ENCODE measurements at places on chromosomes 3 and 15.

GRCh38 chr3:14201940-14202684, 23.5 kb downstream of the LSM3 start:
- no peak for DNase-seq

DNA sequence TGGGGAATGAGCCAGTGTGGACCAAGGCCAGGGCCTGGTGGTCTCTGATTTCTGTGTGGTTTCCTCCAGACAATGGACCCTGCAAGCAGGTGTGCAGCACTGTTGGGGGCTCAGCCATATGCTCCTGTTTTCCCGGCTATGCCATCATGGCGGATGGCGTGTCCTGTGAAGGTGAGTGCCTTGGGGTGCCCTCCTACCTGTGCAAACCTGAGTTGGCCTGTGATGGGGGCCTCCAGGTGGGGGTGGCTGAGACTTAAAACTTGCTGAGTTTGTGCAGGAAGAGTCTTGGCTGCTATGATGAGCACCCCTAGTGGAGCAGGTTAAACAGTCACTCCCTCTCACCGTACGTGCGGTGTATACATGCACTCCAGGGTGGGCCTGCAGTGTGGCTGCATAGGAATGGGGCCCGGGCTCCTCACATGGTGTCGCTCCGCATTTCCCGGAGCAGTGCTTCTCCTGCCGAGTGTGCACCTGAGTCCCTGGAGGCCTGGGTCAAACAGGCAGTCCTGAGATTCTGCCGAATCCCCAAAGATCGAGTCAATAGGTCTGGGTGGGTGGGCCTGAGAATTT, 70.8 kb downstream of the FBLN2 start:
- DNase-seq = no peak

GRCh38 chr3:43774799-43775198, 84.1 kb downstream of the ABHD5 start:
- no peak for DNase-seq

- no peak for DNase-seq
Observed at GRCh38 chr15:58521293-58521991, 89.7 kb downstream of the LIPC start.

DNA sequence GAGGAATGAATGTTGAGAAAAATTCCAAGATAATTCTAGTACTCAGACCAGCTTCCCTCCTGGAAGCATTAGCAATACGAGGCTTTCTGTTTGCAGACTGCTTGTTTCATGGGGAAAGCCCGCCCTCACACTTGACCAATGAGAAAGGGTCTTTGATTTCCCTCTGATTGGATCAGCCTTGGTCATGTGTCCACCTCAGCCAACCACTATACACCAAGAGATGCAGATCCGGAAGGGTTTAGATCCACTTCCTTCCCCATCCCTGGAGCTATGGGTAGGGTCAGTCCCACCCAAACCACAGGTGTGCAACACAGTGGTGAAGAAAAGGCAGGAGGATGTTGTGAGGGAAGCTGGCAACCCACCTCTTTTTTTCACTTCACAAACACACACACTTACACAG, 154.7 kb downstream of the SV2B start:
- no peak for DNase-seq

DNA sequence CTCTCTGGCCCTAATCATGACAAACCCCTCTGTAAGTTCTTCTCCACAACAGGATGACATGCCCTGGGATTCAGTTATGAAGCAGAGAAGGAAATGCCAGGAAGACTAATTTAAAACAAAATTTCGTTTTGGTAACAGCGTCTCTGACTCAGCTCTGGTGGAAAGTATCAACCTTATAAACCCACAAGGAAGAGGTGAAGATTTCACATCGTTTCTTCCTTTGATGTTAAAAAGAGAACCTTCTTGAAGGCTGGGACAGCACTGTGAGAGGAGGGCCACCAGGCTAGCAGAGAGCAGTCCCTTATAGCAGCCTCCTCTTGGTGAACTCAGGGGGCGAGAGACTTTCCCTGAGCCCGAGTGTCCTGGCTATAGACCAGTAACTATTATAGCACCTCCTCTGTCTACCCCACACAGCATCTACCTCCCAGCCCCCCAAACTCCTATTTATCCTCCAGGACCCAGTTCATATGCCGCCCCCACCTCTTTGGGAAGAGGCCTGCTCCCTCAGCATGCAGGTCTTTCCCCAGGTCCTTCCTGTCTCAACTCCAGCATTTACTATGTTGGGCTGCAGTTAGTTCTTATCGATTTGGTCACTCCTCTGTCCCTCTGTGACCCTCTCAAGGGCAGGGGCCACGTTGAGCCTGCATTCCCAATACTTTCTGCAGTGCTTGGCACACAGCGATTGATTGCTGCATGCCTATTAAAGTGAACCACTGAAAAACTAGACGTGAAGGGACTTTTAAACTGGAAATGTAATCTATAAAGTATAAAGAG, 321.5 kb upstream of the ICE2 start:
- DNase-seq = no peak

GRCh38 chr3:73098873-73099272, 37.4 kb downstream of the EBLN2 start:
- DNase-seq = no peak

DNA sequence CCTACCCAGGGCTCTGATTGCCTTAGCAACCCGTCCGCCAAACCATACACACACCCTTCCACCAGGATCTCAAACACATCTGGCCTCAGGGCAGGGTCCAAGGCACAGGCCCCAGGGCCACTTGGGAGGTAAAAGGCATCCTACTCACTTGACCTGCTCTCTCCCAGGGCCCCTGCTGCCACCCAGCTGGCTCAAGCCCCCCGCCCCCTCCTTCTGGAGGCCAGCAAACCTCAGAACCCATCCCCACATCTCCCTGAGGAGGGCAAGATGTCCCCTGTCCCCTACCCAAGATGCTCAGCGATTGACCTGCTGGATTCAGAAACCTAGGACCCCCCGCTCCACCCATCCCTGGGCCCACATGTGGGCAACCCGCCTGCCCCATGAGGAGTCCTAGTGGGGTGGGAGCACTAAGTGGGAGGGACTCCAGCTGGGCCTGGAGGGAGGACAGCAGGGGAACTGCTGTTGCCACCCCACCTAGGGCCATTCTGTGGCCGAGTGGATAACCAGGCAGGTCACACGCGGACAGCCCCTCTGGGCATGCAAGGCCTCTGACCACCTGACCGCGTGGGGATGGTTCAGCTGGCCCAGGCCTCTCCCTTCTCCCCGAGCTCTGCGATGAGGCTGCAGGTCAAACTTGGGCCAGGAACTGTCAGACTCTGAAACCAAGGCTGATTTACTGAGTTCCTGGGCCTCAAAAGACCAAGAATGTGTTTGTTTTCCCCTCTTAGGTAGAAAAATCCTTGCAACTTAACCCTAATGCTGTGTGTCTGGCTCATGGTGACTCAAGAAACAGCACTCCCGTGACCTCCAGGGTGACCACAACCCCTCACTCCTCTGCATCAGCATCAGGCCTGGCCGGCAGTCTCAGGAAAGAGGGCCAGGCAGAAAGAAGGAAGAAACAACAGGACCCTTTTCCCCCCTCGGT, 4.2 kb downstream of the MFGE8 start:
- DNase-seq = no peak

DNA sequence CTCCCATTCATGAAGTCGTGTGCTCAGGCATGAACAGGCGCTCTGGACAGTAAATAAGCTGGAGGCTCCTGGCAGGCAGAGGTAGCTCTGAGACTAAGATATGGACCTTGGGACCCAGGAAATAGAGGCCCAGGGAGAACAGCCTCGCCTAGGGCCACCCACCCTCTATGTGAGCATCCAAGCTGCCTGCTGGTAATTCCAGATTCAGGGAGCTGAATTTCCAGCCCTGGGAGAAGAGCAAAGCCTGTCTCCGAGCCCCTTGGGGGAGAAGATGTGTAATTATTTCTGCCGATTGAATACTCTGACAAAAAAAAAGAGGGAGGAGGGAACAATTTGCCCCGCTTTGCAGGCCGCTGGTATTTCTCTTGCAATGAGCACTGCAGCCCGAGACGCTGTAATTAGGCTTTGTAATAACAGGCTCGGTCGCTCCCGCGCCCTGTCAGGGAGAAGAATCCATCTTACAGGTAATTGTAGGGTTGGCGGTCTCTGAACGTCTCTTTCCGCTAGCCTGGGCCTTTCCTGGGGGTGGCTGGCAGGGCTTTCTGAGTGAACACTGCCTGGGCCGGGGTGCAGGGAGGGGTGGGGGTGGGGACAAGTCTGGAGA, 131.5 kb downstream of the WNT7A start:
- DNase-seq = no peak

DNA sequence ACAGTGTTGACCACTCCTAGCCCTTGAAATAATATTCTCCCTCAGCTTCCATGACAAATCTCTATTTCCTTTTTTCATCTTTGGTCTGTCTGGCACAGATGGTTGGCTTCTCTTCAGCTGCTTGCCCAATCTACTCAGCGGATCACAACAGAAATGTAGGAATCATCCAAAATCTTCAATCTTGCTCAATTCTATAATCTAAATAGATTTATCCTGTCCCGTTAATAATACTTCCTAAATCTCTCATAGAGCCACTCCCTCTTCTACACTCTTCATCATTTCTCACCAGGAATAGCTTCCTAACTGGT, 3.8 kb downstream of the PEAK1 start:
- no peak for DNase-seq

DNA sequence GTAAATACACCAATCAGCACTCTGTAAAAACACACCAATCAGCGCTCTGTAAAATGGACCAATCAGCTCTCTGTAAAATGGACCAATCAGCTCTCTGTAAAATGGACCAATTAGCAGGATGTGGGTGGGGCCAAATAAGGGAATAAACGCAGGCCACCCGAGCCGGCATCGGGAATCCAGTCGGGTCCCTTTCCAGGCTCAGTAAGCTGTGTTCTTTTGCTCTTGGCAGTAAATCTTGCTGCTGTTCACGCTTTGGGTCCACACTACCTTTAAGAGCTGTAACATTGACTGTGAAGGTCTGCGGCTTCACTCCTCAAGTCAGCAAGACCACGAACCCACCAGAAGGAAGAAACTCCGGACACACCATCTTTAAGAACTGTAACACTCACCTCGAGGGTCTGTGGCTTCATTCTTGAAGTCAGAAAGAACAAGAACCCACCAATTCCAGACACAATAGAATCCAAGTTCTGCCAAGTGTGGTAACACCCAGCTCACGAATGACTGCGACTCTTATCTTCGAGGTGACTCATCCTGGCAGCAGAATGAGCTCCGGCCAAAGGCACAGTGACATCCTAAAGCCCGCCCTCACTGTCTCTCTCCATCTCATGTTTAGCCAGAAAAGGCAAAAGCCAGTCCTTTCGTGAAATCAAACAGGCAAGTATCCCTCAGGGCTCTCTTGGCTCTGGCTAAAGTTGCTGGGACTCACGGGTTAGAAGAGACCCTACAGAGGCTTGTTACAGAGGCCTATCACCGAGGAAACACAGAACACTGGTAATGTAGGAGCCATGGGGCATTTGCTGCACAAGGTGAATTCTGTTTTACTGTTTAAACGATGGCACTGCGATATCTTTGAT, 155.2 kb downstream of the FAM43A start:
- DNase-seq = no peak

DNA sequence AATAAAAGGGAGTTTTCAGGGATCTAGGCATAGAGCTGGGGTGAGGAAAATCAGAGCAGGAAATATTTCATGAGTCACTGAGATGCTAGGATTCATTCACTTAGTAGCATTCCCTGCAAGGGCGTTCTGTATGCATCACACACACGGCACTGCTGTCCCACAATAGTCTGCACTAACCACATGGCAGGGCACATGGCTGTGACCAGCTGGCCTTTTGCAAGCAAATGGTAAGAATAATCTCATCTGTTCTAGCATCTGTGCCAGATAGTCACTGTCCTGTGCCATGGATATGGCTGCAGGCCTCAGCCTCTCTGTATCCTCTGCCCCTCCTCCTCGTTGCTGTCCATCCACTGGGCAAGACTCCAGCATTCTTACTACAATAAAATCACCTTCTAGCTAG, 37.8 kb downstream of the BOC start:
- no peak for DNase-seq

DNA sequence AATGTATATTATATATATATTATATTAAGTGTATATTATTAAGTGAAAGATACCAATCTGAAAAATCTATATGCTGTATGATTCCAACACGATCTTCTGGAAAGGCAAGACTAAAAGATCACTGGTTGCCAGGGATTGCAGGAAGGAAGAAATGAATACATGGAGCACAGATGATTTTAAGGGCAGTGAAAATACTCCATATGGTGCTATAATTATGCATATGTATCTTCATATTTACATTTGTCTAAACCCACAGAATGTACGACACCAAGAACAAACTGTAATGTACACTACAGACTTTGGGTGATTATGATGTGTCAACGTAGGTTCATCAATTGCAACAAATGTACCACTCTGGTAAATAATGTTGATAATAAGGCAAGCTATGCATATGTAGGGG, 194.7 kb upstream of the MME start:
- DNase-seq = no peak

DNA sequence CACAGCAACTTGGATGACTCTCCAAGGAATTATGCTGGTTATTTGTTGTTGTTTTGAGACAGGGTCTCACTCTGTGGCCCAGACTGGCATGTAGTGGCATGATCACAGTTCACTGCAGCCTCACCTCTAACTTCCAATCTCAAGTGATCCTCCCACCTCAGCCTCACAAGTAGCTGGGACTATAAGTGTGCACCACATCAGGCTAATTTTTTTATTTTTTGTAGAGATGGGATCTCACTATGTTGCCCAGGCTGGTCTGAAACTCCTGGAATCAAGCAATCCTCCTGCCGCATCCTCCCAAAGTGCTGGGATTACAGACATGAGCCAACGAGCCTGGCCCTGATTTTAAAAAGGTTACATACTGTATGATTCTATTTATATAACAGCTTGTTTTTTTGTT, 63.0 kb downstream of the RBPMS2 start:
- no peak for DNase-seq

DNA sequence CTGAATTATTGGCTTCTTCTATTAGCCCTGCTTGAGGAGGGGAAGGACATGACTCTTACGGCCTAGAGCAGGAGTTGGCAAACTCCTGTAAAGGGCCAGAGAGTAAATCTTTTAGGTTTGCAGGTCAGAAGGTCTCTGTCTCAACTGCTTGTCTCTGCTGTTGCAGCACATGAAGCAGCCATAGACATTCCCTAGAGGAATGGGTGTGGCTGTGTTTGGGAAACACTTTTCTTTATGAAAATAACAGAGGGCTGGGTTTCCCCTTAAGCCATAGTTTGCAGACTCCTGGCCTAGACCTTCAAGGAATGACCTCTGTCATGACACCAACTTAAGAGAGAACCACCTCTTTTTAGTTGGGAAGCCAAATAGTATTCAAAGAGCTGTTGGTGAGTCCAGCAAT, 10.3 kb downstream of the TRAK1 start:
- no peak for DNase-seq

GRCh38 chr3:58572634-58573230, 4.5 kb downstream of the FAM107A start:
- no peak for DNase-seq

Data from NCI-H146 (cell line).